ENCODE measurements at places on chromosomes 4 and X.

GRCh38 chr4:152155070-152155469, 380.8 kb downstream of the FBXW7 start:
- DNase-seq: no peak

DNA sequence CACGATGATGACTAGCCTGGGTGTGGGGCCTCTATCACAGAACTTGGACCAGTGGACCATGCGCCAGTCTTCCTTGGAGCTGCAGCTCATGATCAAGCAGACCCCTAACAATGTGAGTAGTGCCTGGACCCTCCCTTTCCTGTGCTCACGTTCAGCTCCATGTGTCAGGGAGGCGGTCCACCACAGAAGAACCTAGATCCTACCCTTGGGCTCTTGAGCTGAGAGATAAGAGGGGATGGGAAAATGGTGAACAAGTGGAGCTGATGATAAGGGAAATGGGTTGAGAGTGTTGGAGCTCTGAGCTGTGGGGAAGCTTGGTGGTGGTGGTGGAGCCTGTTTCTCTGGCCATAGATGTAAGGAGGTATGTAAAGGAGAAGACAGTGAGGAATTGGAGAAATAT, 13.1 kb downstream of the MED12 start:
- no peak for DNase-seq

DNA sequence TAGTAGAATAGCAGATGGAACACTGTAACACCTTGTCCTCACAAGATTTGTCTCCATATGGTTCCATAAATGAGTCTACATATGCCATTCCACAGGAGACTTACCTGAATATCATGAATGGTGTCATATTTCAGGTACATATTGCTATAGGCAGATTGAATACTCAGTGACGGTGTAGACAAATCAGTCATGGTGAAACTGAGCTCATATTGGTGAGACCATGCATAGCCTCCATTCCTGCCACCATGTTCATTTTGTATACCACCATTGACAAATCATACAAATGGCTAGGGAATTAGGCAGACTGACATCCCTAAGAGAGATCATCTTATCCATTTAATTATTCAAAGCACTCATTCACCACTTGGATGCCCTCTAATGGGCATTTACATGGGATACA, 38.0 kb upstream of the SPP1 start:
- DNase-seq: no peak

GRCh38 chrX:140765043-140765784, 55.7 kb downstream of the LINC00632 start:
- peak; percentile 69 for DNase-seq

Measured in femur (tissue), 1 donor.